ENCODE measurements at places on chromosomes 1 and 21.
A peak's percentile ranks its signal among the peaks of the same experiment; 100 is the strongest.

DNA sequence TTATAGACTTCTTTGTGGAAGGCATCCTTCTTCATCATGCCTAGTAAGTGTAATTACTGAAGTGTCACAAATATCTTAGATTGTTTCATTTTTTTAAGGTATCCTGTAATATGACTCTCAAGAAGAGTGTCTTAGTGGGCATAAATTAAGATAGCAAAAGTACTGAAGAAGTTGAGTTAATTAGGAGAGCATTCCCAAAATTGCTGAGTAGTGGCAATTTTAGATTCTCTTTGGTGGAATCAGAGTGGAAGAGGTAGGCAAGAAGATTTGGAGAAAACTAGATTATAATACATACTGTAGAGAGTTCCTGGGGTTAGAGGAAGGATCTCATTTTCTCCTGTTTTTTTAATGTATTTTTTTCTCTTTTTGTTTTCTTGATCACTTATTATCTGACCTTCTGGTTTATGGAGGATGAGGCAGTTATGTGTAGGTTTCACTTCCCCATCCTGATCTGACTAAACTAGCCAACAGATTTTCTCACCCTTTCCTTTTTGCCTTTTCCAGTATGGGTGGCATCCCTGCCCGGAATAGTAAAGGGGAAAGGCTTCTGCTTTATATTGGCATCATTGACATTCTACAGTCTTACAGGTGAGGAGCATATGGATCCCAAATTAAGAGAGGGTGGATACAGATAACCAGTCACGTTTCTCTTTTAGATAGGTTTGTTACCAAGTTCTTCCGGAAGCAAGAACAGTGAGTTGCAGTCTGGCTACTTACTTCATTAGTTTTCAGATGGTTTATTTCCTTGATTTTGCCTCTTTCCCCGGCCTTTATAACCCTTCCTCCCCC, 16.7 kb upstream of the PSMD4 start:
- DNase-seq = no peak

DNA sequence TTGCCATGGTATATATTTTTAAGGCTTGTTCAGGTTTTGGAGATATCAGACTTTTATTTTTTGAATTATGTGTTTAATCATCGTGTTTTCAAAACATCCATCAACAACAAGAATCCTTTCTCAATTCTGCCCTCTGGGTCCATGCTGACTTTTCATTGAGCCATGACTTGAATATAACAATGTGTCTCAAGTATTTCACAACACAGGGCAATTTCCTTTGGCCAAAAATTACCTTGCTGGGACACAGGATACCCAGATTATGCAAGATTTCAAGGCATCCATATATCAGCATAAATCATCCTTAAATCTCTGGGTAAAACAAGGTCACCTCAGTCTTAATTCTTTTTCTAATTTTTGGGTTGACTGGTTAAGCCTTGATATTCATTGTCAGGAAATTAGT, 411.2 kb upstream of the USP24 start:
- no peak for DNase-seq

DNA sequence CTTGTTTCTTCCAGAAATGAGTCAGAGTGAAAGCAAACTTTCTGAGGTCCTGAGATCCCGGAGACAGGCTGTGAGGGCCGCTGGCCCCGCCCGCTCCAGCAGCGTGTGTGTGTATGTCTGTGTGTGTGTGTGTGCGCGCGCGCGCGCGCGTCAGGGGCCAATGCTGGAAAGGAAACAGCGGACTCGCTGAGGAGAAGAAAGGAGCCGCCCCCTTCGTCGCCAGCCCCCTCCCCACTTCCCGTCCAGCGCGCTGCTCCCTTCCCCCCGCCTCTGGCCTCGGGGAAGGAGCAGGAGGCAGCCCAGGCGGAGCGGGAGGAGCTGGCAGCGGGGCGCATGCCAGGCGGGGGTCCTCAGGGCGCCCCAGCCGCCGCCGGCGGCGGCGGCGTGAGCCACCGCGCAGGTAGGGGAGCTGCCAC, at the start of gene DISC1:
DISC1 (plus strand) TSS at position 256 of the 416 bp plus-strand sequence; CDS start at position 334, 78 bp downstream.
- peak; percentile 40 for DNase-seq

- DNase-seq = no peak
Observed at GRCh38 chr1:29825274-29825940, 589.1 kb downstream of the PTPRU start.

- DNase-seq = no peak
Observed at GRCh38 chr1:239389703-239390102, 3.3 kb downstream of the CHRM3 start.

- DNase-seq = no peak
Observed at GRCh38 chr1:246267896-246268295, 239.2 kb downstream of the SMYD3 start.

- DNase-seq = no peak
Observed at GRCh38 chr1:25896266-25896665, 10.0 kb downstream of the STMN1 start.

DNA sequence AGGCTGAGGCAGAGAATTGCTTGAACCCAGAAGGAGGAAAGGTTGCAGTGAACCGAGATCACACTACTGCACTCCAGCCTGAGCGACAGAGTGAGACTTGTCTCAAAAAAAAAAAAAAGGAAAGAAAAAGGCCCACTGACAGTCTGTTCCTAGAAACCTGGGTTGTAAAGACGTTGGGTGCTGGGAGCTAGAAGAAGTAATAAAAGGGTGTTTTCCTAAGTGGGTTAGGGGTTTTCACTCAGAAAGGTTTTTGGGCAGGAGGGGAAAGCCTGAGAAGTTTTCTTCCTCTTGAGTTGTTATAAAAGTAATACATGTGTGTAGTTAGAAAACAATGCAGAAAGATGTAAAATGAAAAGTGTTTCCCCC, 25.4 kb downstream of the CELA3A start:
- no peak for DNase-seq

GRCh38 chr21:46326110-46326703, 2.3 kb downstream of the PCNT start:
- DNase-seq = no peak

DNA sequence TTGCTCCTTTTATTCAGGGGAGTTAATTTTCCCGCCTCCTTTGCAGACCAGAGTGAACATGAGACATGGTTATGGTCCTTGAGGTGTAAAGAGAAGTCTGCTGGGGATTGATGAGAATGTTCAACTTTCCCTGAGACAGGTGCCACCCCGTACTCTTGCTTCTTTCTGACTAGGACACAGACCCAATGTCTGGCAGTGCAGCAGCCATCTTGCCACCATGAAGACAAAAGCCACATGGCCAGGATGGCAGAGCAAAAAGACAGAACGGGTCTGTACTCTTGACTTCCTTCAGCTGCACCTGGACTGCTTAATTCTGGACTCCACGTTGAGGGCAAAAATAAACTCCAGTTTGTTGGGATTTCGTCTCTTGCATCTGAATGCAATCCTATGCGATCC, 54.1 kb downstream of the KLHDC7A start:
- DNase-seq = no peak

GRCh38 chr1:111346089-111346885, 55.6 kb downstream of the CHIA start:
- DNase-seq = peak; percentile 65

DNA sequence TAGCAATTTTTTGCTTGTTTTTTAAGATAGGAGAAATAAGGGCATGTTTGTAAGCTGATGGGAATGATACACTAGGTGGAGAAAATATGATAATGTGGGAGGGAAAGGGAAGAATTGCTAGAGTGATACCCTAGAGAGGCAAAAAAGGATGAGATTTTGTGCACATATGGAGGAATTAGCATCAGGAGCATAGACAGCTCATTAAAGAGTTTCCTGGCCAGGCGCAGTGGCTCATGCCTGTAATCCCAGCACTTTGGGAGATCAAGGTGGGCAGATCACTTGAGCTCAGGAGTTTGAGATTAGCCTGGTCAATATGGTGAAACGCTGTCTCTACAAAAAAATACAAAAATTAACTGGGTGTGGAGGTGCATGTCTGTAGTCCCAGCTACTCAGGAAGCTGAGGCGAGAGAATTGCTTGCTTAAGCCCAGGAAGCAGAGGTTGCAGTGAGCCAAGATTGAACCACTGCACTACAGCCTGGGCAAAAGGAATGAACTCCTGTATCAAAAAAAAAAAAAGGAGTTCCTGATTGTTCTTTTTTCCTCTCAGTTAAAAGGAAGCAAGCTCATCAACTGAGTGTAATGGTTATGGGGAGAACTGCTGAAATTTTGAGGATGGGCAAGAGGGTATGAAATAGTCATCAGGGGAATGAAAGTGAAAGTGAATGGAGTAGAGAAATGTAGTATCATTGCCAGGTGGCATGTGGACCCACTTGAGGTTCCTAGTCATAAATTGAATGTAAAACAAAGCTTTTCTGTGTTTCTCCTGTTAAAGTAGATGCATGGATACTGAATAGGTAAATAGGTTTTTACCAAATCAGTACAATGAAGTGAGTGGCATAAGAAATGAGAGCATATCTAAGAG, 35.5 kb downstream of the SH3GLB1 start:
- DNase-seq = no peak

DNA sequence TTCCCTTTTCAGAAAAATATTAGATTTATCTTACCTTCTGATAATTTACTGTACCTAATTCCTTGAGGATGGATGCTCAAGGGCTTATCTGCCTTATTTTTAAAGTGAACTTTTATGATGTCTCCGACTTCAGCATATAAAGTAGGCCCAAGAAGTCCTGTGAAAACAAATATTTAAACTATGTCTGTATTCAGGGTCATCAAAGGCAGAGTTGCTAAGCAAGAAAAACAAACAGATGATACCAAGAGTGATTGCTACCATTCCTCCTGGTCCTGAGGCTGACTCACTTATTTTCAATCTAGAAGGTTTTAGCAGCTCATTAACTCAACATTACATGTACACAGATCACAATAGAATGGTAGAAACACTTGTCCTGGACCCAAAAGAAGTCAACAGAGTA, 14.1 kb downstream of the F5 start:
- no peak for DNase-seq

GRCh38 chr1:16162163-16162822, 6.4 kb upstream of the EPHA2 start:
- DNase-seq = peak; percentile 29

- DNase-seq = no peak
Observed at GRCh38 chr1:178134061-178134460, 40.2 kb downstream of the RASAL2 start.

- DNase-seq = no peak
Observed at GRCh38 chr1:84722794-84723193, 32.5 kb upstream of the SSX2IP start.

- no peak for DNase-seq
Observed at GRCh38 chr1:3026581-3027391, 5.5 kb downstream of the ACTRT2 start.

- peak; percentile 23 for DNase-seq
Observed at GRCh38 chr1:54310439-54311328, 95.5 kb downstream of the SSBP3 start.

DNA sequence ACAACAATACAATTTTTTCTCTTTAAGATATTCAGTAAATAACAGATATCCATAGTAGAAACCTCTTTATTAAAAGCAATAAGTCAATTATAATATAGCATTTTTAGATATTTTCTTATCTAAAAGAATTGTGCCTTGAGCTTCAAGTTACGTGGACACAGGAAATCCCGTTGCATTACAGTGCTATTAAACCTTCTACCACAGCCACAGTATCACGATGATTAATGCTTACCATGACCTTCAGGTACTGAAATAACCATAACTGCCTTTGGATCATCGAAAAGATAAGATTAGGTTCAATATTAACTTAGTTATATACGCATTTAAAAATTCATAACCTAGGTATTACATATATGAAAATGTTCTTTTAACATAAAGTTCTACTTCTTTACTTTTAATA, 17.9 kb downstream of the B3GALNT2 start:
- no peak for DNase-seq

DNA sequence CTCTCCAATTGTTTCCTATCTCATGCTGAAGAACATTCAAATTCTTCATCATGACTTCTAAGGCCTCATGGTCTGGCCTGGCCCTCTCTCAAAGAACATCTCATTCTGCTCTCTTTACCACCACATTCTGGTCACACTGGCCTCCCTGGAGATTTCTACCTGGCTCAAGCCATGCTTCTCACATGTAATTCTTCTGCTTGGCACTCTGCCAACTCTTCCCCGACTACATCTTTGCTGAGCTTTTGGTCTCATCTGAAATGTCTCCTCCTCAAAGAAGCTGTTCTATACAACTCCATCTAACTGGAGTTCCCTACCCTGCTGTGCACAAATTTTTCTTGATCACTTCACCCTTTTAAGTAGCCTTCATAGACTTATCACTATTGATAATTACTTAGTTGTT, 1.4 kb upstream of the TBX19 start:
- DNase-seq = no peak

DNA sequence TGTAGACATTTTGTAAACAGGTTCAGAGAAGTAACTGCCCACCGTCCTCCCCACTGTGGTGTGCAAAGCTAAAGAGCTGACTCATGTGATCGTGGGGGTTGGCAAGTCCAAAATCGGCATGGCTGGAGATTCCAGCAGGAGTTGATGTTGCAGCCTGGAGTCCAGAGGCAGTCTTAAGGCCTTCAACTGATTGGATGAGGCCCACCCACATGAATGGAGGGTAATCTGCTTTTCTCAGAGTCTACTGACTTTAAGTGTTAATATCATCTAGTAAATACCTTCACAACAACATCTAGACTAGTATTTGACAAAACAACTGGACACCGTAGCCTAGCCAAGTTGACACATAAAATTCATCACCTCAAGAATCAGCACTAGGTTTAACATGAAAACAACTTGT, 281.6 kb downstream of the KIF26B start:
- DNase-seq = no peak

DNA sequence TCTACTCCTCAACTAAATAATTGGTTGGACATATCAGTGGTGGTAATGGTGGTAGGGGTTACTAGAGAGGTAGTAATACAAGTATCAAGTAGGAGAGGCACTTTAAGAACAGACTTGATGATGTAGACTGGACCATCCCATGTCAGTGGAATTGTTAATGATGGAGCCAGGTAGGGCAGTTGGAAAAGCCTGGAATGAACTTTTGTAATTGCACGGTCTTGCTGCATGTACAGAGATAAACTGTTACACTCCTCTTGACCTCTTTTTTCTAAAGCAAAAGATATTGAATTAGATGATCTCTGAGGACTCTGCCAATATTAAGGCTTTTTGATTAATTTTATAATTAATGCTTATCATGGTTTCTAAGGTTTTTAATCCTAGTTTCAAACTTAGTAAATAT, 5.8 kb downstream of the HMGCS2 start:
- DNase-seq = no peak

DNA sequence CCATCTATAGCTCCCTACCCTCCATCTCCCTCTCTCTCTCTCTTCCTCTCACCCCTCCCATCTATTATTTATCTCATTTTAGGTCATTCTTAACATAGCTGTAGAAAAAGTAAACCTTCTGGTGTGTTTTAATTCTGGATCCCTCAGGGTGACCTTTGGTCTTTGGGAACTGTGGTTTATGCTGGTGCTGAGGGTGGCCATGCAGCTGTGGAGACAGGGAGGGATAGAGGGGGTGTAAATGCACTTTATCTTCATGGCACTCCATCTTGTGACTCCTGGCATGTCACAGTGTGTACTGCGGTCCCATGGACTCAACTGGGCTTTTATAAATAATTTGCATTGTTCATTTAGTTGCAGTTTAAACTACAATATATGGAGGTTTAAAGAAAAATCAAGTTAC, 50.2 kb upstream of the RUNX1 start:
- no peak for DNase-seq

GRCh38 chr1:36385410-36386264, at the start of gene STK40:
Gene STK40, minus strand, starts transcription at chr1:36385924. Its CDS starts 24,592 bp downstream, at chr1:36361332.
- DNase-seq = peak; percentile 97

GRCh38 chr1:222181191-222181590, 366.7 kb downstream of the HHIPL2 start:
- no peak for DNase-seq

GRCh38 chr1:207711285-207711684, 40.6 kb upstream of the CD46 start:
- DNase-seq = no peak

All from stimulated activated CD4-positive, alpha-beta T cell treated with anti-CD3 and anti-CD28 coated beads, TNF-alpha, amount 100 ng/mL, for 4 hours (primary cell).